ENCODE measurements at places on chromosomes 16 and 17.

DNA sequence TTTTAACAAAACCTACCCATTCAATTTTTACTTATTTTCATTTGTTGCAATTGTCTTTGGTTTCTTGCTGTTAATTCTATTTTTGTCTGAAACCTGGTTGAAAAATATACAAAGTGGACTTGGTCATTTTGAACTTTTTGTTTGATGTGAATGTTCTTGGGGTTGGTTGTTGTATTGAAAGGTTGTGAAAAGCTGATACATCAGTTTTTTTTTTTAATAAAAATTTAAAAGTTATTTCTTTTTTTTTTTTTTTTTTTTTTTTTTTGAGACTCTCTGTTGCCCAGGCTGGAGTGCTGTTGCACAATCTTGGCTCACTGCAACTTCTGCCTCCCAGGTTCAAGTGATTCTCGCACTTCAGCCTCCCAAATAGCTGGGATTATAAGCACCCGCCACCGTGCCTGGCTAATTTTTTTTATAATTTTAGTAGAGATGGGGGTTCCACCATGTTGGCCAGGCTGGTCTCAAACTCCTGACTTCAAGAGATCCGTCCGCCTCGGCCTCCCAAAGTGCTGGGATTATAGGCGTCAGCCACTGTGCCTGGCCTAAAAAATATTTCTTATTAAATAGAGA is 28.9 kb downstream of the WIPF2 start:
- DNase-seq: no peak

DNA sequence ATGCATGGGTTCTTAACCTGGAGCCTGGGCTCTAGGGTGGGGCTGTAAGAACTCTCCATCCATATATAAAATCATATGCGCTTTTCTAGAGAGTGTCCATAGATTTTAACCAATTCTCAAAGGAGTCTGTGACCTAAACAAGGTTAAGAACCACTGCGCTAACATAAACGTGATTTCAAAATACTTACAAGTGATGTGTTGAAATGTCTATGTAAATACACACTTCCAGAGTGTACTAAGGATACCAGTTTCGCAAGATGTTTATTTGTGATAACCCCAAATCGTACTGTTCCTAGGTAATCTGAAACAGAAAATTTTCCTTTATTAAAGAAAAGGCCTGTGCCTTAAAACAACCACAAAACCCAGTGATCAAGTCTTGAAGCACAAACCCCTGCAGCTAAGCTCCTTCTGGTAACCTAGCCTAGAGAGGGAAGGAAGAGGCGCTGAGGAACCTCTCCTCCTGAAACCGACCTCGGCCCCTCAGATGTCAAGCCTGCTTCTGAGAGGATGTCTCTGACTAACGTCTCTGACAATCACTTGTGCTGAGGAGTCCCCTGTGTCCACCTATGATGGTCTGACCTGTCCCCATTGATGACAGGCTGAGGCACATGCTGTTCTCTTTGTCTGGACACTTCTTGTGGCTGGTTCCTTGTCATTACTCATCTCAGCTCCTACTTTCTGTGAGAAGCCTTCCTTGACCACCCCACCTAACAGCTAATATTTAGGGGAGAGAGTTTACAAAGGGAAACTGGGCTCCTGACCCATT is 32.2 kb downstream of the SNN start:
- DNase-seq: no peak

DNA sequence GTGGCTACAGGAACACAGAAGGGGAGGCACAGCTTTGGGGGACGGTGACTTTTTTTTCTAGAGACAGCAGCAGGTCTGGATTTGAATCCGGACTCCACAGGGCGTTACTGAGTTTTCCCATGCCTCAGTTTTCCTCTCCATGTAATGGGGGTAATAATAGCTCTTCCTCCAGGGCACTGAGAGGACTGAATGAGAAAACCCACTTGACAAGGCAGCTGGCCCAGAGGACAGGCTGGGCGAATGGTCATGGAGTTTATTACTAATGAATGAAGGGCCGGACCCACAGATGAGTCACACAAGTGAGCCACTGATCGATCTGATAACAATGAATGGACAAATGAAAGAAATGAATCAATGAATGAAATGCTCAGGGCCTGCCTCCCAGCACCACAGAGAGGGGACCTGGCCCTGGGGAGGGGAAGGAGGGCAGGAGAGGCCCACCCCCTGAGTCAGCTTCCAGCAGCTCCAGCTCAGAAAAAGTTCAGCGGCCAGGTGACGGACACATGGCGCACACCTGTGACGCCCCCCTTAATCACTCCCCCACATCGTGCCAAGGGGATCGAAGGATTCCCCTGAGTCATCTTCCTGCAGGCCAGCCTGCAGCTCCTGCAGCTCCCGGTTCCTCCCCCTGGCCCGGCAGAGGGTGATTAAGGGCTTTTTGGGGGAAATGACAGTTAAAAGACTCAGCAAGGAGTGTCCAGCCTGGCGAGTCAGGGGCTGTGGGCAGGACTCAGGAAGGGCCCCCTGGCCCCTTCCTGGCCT is 54.3 kb downstream of the SOCS1 start:
- DNase-seq: no peak

GRCh38 chr16:49832177-49832576 is 23.7 kb downstream of the ZNF423 start:
- DNase-seq: no peak

DNA sequence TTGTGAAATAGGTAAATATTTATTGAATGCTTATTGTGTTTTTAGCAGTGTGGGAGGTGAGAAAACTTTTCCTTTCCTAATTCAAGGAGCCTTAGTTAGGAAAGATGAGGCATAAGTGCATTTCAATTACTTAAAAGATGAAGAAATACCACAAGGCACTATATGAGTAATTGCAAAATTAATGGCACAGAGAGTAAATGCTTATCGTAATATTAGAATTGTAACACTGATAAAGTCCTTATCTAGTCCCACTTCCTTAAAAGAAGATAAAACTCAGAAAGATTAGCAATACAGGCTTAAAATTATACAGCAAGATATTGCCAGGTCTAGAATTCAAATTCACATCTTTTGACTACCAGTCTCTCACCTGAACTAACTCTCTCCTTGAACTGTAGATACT is 232.6 kb upstream of the TBX2 start:
- DNase-seq: no peak

DNA sequence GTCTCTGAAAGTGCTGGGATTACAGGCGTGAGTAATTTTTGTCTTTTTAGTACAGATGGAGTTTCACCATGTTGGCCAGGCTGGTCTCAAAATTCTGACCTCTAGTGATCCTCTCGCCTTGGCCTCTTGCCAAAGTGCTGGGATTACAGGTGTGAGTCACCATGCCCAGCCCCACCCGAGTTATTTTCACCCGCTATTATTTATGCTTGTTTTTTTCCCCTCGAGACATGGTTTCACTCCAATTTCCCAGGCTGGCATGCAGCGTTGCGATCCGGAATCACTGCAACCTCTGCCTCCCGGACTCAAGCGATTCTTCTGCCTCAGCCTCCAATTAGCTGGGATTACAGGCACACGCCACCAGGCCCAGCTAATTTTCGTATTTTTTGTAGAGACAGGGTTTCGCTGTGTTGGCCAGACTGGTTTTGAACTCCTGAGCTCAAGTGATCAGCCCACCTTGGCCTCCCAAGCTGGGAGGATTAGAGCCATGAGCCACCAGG is 9.2 kb downstream of the RPL23 start:
- no peak for DNase-seq

DNA sequence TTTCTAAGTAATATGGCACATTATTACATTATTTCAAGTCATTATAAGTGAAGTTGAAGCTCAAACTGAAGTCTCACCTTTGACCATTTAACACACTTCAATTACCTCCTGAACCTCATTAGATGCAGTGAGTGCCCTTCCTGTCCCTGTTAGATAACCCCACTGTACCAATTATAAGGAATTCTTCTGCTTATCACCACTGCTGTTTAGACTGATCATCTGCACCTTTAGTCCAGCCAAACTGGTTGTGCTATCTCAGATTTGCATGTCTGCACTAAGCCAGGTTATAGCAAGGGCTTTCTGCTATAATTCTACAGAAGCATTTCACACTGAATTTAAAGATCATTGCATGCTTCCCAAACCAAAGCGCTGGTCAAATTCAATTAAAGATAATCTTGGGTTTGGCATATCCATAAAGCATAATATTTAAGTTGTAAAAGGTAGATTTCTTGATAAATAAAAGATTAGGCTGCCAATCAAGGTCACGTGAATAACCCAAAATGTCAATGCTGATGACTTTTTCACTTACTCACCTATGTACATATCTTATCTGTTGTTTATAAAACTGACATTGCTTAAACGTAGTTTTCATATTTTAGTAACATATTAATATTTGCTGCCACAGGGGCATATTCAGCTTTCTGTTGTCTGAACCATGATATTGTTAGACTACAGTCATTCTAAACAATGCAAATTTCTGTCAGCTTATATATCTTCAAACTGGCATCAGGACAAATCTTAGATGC is 11.9 kb downstream of the ITFG1 start:
- no peak for DNase-seq

GRCh38 chr17:39194089-39194984 is 3.1 kb downstream of the CACNB1 start:
- DNase-seq: no peak

GRCh38 chr17:77606865-77607210 is 351.7 kb upstream of the TNRC6C start:
- no peak for DNase-seq

DNA sequence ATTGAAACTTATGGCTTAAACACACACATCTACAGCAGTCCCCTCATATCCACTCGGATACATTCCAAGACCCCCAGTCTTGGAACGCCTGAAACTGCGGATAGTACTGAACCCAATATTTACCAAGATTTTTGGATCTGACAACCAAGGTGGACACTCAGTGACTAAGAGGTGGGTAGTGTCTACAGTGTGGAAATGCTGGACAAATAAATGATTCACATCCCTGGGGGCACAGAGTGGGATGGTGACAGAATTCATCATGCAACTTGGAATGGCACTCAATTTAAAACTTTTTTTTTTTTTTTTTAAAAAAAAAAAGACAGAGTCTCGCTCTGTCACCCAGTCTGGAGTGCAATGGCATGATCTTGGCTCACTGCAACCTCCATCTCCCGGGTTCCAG is 54.2 kb upstream of the TRAP1 start:
- no peak for DNase-seq

- DNase-seq: no peak
Measured at GRCh38 chr17:35788477-35789368, 6.7 kb downstream of the MMP28 start.

- no peak for DNase-seq
Measured at GRCh38 chr17:75849724-75850123, 5.4 kb downstream of the WBP2 start.

DNA sequence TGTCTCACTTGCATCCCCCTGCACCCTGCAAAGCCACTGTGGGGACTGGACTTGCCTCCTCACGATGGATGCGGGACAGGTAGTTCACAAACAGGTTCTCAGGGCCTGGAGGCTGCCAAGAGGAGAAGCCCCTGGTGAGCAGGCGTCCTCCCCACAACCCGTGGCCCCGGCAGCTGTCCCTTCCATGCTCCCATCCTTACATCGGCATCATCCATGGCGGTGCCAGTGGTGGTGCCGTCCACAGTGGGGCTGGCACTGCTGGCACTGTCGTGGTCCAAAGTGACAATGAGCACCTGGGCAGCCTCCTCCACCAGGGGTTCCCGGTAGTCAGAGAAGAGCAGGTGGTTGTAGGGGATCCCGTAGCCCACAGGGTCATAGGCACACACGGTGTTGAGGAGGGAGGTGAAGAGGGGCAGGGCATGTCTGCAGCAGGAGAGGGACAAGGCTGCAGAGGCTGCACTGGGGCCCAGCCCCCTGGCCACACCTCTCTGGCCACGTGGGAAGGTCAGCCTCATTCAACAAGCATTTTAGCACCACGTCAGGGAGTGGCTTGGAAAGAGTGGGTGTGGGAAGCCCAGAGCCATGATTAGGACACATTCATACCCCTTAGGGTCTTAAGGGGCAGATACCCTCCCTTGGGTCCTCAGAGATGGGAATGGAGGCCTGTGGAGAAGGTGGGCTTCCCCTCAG is 12.6 kb downstream of the HID1 start:
- no peak for DNase-seq

DNA sequence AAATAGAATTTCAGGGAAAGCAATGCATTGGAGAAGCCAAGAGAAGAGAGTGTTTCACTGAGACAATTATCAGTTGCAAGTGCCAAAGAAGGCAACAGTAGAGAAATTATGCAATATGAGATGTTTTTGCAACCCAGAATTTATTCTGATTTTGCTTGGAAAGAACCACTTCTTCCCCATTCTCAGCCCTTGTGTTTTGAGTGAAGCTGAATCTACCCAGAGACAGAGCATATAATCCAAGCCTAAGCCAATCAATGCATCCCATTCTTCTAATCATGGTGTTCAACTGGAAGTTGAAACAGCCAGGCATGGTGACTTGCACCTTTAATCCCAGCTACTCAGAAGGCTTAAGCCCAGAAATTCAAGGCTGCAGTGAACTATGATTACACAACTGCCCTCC is 6.9 kb upstream of the SCNN1G start:
- no peak for DNase-seq

GRCh38 chr17:14302091-14302430 is 1.2 kb downstream of the HS3ST3B1 start:
- no peak for DNase-seq

DNA sequence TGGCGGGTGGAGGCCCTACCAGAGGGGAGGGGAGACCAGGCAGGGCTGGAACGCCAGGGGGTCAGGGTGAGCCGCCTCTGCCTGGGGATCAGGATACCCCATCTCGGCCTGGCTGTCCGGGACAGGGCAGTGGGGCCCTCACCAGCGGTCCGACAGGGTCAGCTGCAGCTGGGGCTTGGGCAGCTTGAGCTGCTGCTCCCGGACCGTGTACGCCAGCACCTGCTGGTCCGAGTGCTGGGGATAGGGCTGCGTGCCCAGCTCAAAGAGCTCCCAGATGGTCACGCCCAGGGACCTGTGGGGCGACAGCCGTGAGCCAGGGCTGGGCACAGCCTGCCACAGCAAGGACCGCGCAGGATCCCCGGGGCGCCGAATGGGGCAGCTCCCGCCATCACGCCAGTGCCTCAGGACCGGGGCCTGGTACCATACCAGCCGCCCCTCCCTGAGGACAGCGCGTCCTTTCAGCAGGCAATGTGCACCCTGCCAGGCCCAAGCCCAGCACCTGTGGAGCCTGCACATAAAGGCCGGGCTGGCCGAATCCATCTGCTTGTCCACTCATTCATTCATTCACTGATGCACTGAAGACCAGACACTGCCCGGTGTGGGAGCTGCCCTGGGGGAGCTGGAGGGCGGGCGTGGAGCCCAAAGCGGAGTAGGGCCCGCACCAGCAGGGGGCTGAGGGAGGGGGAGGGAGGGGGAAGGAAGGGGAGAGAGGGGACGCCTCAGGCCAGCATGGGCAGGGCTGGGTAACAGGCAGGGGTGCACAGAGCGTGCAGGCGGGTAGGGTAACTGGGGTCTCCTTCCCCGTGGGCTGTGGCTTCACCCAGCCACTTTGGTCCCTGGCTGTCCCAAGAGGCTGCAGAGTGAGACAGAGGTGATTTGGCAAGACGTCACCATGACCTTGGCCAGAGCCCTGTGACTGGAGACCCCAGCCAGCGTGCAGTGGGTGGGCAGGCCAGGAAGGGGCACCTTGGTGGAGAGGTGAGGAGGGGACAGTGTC is 42.0 kb upstream of the PVALEF start:
- no peak for DNase-seq

- DNase-seq: no peak
Measured at GRCh38 chr16:48114410-48114809, 41.4 kb downstream of the ABCC12 start.

GRCh38 chr16:50474138-50474537 is 74.1 kb upstream of the NKD1 start:
- DNase-seq: no peak

Measured in T-helper 2 cell (primary cell).